Aorta (tissue), 5 donors: ENCODE measurements at places on chromosomes 4 and X.

GRCh38 chrX:15600745-15601144 lies at the start of gene ACE2:
TSS of gene ACE2 (minus strand) at chrX:15600960. CDS start at chrX:15600911, 49 bp downstream.
- no peak for DNase-seq

DNA sequence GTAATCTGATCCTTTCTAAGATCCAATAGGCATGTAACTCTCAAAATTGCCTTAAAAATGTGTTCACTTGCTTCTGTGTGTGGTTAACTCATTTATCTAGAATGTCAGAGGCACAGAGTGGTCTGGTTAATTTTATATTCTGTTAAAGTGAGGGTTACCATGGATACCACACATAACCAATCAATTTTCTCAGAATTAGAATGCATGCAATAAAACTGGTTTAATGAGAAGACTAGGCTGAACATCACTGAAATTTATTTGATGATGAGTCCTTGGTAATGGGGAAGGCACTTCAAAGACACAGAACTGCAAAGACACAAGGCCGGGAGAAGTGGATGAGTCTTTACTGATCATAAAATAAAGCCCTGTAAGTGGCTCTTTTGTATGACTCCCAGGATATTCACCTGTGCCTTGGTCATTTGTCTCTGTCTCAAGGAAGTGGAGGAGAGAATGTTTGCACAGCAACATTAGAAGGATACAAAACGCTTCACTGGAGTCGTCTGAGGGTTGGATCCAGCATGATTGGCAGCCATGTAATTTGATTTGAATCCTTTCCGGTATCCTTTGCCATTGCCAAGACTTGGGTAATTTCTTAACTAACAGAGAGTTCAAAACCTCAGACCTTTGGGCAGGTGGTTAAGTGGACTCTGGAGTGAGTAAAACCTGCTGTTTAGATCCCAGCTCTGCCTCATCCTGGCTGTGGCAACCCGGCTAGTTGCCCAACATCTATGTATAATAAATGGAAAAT lies 94.0 kb upstream of the RBPJ start:
- no peak for DNase-seq

- no peak for DNase-seq
Measured at GRCh38 chr4:141763374-141763773, 127.0 kb downstream of the IL15 start.

DNA sequence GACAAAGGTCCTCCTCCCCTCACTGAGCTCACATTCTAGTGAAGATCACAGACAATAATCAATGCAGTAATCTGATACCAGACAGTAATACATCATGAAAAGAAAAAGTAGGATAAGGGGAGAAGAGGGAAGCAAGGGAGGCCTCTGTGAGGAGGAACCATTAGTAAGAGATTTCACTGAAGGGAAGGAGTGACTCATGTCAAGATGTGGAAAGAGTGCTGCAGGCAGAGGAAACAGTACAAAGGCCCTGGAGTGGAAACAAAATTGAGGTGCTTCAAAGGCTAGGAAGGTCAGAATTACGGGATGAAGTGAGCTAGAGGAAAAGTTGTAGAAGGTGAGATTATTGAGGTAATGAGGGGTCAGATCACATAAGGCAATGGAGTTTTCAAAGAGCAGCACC lies 38.1 kb downstream of the LAMTOR3 start:
- no peak for DNase-seq

GRCh38 chr4:176981551-176981950 lies 188.8 kb upstream of the VEGFC start:
- DNase-seq = no peak

GRCh38 chr4:183790661-183791060 lies 114.4 kb upstream of the STOX2 start:
- DNase-seq = no peak

DNA sequence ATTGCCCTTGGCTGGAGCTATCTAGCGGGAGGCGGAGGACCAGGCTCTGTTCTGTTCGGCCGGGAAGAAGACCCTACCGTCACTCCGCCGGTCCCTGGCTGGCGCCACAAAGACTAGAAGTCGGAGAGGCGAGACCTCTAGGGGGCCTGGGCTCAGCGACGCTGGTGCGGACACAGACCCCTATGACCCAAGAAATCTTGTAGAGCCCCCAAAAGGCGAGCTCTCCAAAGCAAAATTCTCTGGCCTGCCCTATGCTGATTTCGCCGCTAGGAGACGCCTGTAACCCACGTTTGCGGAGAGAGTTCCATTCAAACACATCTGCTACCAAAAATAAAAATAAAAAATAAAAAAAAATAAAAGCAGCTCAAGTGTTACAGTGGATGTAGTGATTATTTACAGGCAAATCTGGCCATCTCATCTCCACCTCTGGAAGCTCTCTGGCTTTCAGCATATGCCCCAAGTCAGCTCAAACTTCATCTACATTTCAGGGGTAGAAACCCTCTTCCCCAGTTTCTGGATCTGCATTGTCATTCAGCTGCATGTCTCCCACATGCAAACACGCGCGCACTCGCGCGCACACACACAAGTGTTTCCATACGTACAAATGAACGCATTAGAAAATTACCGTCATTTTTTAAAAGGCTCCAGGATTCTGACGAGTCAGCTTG lies 2.4 kb upstream of the PCDH10 start:
- peak; percentile 82 for DNase-seq

GRCh38 chrX:44244008-44244407 lies 99.5 kb downstream of the EFHC2 start:
- DNase-seq = no peak

- DNase-seq = no peak
Measured at GRCh38 chr4:31104043-31104442, 383.9 kb downstream of the PCDH7 start.

DNA sequence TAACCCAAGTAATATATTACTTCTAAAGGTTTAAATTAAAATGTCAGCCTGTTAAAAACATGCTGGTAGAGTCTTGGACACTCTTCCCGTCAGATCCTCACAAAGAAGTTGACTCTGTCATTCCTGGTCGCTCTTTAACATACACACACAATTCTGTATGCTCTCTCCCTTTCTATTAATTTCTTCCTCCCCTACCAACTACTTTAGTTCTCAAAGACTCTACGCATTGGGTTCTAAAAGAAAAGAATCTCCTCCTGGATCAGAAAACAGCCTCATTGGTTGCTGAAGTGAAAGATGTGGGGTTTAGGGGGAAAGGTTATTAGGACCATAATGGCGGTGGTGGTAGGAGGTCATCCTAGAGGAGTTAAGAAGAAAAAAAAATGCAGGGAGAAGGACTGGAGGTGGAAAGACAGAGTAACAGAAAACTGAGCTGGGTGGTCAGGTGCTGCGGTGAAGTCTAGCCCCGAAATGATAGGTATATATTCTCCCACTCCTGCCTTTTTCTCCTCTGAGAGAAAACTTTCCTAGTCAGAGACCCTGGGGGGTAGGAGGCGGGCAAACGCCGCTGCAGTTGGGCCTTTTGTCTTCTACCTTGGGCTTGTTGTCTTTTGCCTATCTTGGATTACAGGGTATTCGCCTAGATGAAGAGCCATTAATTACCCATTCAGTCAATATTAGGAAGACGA lies 5.2 kb upstream of the PITX2 start:
- no peak for DNase-seq

DNA sequence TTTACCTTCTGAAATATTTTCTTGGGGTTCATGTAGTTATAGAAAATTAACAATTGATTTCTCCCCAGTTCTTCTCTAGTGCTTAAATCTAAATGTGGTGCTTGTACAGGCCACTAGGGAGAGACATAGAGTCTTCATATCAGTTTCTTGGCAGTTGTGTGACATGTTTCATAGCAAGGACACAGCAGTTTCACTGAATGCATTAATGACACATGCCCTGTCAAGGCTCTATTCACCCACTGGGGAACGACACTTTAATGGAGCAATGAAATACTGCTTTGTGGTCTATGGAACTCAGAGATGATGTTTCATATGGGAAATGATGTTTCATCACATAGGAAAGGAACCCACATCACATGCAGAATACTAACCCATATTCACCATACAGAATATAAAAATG lies 2.8 kb downstream of the VEGFC start:
- no peak for DNase-seq

GRCh38 chr4:95889662-95890061 lies 49.8 kb downstream of the PDHA2 start:
- DNase-seq = no peak

DNA sequence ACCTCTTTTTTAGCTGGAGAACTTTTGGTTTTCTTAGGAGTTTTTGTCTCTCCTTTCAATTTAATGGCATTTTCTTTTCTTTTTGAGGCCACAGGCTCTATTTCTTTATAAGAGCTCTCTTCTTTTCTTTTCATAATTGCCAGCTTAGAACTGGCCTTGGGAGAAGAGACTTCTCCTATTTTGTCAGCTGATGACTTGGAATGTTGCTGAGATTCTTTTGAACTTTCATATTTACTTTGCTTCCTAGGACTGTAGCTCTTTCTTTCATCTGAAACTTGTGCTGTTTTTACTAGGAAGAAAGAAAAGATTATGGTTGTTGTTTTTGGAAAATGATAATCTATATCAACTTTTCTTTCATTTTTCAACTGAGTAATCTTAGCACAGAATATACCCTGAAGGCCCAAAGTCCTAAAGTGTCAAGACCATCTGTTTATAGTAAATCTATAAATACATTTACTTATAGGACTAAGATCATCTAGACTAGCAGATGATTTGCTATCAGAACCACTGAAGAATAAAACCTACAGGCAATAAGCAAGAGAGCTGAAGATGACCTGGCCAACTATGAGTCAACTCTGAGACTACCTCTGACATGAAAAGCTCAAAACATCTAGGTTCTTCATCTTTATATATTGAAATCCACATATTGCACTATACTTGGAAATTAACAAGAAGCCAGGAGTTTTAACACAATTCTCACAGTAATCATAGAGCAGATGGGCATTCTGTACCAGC lies 45.6 kb downstream of the RFC1 start:
- DNase-seq = no peak
